C1 segment of cervical spinal cord (tissue), 14 donors: ENCODE measurements at places on chromosomes 12 and 14.

DNA sequence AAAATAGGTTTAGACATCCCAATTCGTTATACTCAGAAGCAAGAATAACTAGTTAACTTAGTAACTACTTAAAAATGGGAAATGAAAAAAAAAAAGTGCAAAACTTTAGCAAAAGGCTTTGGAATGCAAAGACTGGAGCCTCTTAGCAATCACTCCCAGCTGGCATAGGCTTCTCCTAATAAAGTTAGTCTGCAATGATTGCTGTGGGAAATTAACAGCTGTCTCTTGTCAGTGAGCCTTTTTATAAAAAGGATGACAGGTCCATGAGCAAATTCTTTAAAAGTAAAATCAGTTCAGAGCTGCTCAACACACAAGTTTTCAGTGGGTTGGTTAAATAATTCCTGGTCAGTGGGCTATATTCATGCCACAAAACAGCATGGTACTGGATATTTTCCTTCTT, 7.4 kb upstream of the SYCP3 start:
- no peak for DNase-seq

GRCh38 chr12:104175726-104176247, 37.8 kb upstream of the NFYB start:
- DNase-seq: no peak

DNA sequence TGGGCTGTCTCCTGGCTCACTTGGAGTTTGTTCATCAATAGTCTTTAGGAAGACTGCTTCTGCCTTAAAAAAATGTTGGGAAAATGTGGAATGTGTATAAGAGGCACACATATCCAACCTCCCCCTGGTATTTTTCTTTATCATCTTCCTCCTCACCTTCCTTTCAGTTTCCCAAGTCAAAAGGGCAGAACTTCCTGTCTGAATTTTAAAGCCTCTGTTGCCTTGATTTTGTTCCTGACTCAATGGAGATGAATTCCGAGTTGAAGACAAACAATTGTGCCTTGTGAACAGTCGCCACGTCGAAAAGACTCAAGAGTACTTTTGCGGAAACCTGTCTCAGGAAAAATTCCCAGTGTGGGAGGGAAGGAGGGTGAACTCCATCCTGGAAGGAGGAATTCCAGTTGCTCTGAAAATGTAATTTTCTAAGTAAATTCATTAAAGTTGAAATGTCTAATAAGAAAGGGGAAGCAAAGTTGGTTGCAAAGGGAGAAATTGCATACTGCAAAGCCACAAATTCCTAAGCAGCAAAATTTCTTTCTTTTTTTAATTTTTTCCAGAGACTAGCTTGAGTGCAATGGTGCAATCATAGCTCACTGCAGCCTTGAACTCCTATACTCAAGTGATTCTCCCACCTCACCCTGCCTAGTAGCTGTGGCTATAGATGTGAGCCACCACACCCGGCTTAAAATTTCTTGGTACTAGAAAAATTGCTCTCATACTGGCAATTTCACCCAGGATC, 50.2 kb upstream of the ELK3 start:
- no peak for DNase-seq

DNA sequence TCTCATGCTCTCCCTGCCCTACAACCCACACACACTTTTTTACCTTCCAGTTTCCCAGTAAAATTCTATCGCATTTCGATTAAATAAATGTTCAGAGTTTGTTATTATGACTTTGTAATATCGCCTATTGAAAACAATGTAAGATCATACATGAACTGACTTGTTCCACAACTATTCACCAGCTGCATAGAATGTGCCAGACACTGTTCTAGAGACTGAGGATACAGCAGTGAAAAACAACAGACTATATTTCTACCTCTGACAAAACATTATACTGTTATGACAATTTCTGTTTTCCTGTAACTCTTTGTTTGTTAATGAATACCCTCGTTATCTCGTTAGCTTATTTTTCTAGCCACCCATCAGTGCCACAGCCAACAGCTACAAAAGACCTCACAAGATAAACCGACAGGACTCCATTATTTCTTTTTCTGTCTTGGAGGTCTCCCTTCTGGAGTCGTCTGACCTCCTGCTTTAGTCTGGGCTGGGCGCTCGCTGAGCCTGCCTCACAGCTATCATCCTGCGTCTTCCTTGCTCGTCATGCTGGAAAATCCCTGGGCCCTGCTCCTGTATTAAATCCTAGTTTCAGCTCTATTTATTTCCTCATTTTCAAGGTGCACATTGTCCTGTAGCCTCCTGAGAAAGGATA, 498.9 kb downstream of the DIO2 start:
- DNase-seq: no peak
